NCI-H460 (cell line): ENCODE measurements at places on chromosomes 5 and 9.
A peak's percentile ranks its signal among the peaks of the same experiment; 100 is the strongest.

- DNase-seq, result no peak
These were observed 785.4 kb downstream of the NR2F1-AS1 start for GRCh38 chr5:92795633-92796032.

- peak; percentile 92 for DNase-seq
These were observed at the start of gene HINT1 for GRCh38 chr5:131165119-131165727. Gene HINT1, minus strand, starts transcription at chr5:131165256. Its CDS starts 51 bp downstream, at chr5:131165205.

GRCh38 chr9:99859243-99859980, 37.7 kb downstream of the NR4A3 start:
- DNase-seq, result no peak

GRCh38 chr9:126131066-126132010, 195.3 kb upstream of the MVB12B start:
- DNase-seq, result no peak

- DNase-seq, result no peak
These were observed 831 bp downstream of the INPP5E start for GRCh38 chr9:136438548-136439480.

DNA sequence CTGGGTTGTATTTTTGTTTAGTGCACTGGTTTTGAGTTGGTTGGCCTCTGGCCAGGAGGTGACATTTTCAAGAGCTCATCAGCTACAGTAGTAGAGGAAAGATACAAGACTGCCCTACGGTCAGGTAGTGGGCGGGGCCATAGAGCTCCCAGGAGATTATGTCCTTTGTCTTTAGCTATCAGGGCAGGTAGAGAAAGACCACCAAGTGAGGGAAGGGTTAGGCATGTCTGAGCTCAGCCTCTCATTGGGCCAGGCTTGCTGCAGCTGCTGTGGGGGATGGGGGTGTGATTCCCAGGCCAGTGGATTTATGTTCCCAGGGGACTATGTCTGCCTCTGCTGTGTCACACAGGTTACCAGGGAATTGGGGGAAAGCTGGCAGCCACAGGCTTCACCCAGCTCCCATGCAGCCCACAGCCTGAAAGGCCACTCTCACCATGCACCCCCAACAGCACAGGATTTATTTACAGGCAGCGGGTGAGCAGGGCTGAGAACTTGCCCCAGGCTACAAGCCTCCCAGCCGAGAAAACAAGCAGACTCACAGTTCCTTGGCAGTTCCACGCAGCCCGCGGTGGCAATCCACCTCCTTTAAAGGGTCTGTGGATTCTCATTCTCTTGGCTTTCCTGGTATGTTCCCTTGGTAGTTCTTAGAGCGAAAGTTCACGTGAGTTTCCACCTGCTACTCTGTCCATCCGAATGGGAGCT, 37.5 kb upstream of the BOD1 start:
- DNase-seq, result no peak

DNA sequence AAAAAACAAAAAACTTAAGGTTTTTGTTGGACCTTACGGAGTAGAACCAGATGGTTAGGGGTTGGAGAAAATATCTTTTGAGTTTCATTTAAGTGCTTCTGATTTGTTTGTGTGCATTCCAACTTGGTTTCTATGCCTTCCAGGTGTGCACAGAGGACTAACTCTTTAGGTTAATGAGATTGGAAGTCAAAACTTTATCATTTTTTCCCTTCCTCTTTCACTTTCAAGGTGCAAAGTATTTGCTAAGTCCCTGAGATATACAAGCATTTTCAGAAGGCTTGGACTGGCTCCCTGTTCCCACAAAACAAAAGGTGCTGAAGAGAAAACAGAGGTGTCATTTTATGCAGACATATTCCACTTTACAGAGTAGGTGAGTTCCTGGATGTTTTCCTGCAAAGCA, 30.3 kb upstream of the CER1 start:
- DNase-seq, result no peak

- no peak for DNase-seq
These were observed 302.5 kb downstream of the TENT4A start for GRCh38 chr5:7015586-7016256.

DNA sequence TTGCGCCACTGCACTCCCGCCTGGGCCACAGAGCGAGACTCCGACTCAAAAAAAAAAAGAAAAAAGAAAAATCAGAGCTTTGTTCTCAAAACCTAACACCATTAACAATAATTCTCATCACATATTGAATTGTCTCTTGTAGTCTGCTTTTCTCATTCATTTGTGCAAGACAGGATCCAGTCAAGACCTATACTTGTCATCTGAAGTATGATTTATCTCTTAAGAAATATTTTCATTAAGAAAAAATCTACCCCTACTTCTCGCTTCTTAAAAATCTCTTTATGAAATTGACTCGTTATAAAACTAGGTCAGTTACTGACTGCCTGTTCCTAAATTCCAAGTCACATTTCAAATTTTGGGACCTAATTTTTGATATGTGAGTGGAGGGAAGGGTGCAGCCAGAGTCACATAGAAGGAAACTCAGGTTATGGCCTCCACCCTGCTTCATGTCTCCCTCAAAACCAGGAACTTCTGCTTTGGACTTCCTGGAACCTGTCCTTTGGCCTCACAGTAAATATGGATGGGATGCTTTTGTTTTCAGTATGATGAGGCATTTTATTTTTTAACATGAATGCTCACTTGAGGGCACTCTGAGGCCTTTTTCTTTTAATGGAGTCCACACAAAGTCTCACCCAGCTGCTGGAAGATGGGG, 18.9 kb downstream of the ZNF169 start:
- DNase-seq, result no peak

DNA sequence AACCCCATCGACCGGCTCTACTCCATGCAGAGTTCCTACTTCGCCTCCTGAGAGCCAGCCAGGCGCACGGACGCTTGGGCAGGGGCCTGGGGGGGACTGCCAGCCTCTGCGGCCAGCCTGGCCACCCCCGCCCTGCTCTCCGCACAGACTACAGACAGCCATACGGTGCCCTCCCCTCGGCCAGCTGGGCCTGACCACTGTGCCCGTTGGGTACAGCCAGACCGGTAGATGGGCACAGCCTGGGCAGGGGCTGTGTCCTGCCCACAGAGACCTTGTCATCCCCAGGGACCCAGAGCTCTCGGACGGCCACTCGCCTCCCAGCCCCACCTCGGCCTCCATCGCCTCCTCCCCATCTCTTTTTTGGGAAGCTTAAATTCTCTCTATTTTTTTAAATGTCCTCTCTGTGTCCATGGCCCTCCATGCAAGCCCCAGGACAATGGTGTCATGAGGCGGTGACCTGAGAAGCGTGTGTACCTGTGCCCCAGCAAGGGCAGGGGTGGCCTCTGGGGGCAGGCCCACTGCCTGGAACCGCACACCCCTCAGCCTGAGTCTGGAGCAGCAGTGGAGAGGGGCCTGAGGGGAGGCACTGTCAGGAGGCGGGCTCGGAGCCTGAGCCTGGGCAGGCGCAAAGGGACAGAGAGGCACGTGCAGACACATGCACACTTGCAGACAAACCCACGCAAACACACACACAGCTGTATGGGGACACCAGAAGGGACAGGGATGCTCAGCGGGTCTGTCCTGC, 82.8 kb downstream of the LMX1B start:
- no peak for DNase-seq

DNA sequence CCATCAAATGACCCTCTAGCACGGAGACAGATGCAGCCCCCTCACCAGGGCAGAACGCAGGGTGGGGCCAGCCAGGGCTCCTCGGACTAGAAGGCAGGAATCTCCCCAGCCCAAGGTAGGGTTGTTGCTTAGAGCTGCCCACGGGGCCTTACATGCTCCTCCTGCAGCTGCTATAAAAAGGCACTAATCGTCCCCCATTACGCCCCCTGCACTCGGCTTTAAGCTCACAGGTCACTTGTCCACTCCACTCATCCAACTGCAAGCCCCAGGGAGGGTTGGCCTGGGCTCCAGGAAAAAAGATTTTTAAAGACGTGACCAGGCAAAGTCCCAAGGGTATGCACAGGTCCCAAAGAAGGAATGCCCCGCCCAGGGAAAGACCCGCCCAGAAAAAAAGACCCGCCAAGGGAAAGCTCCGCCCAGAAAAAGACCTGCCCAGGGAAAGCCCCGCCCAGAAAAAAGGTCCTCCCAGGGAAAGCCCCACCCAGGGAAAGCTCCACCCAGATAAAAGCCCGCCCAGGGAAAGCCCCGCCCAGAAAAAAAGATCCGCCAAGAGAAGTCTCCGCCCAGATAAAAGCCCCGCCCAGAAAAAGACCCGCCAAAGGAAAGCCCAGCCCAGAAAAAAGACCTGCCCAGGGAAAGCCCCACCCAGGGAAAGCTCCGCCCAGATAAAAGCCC, 11.1 kb downstream of the GRIN1 start:
- no peak for DNase-seq

DNA sequence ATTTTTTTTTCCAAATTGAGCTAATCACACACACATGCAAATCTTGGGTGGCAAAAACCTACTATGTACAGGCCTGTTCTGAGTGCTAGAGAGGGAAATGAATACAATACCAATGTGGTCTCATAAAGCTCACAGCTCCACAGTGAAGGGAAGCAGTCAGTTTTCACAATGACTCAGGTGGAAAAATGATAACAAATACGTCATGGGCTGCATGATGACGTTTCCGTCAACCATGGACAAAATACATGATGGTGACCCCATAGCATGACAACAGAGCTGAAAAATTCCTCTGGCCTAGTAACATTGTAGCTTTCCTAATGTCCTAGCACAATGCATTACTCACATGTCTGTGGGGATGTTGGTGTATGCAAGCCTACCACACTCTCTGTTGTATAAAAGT, 252.5 kb downstream of the TRIM32 start:
- DNase-seq, result peak; percentile 2

- DNase-seq, result no peak
These were observed 567.9 kb downstream of the TAF11L14 start for GRCh38 chr5:18202164-18202563.

DNA sequence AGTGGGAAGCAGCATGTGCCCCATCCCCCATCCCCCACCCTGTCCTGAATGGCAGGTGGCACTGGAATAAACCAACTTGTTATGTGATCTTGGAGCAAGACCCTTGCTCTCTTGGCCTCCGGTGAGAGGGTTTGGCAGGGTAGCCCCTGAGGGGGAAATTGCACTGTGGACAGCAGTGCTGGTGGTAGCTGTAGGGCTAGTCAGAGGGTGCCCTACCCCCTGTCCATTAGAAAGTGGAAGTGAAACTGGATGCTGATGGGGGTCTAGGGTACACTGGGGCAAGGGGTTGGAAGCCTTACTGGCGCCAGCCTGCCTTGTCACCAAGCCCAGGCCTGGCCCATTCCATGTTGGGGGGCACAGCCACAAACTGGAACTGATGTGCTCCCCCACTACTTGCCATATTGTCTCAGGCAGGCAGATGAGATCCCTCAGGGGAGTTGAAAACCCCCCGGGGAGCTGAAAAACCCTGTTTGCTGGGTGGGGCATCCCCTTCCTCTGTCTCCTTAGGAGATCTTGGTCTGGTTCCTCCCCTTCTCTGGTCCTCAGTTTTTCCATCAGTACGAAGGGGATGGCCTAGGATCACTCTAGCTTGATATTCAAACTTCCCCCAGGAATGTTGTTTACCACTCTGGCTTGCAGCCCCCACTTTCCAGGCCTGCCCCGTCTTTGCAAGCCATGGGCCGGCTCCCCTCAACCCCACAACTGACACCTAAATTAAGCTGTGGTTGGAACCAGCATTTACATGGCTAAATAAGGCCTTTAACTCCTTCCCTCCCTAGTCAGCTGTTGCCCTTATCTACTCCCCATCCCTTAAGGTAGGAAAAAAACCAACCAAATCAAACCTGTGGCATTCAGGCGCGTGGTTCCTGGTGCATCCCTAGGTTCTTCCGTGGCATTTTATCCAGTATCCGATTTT, 14.4 kb upstream of the SYNPO start:
- no peak for DNase-seq

DNA sequence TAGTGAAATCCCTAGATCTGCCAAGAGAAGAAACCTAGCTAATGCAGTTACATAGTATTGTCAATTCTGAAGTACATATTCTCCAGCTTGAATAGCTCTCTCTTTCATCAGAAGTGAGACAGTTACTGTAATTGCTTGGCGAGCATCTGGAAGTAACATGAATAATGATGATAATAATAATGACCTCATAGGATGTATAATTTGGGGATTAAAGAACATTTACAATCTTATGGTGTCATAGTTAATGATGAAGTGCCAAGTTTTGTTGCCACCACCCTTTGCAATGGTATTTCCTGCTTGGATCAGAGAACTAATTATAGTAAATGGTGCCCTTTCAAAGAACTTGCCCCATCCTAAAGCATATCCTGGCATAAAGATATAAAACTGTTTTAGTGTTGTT, 201.4 kb downstream of the ADAMTSL1 start:
- no peak for DNase-seq

GRCh38 chr9:86202338-86202882, 57.0 kb downstream of the C9orf153 start:
- peak; percentile 55 for DNase-seq

GRCh38 chr9:124390794-124391658, 24.2 kb downstream of the PSMB7 start:
- DNase-seq, result peak; percentile 60

DNA sequence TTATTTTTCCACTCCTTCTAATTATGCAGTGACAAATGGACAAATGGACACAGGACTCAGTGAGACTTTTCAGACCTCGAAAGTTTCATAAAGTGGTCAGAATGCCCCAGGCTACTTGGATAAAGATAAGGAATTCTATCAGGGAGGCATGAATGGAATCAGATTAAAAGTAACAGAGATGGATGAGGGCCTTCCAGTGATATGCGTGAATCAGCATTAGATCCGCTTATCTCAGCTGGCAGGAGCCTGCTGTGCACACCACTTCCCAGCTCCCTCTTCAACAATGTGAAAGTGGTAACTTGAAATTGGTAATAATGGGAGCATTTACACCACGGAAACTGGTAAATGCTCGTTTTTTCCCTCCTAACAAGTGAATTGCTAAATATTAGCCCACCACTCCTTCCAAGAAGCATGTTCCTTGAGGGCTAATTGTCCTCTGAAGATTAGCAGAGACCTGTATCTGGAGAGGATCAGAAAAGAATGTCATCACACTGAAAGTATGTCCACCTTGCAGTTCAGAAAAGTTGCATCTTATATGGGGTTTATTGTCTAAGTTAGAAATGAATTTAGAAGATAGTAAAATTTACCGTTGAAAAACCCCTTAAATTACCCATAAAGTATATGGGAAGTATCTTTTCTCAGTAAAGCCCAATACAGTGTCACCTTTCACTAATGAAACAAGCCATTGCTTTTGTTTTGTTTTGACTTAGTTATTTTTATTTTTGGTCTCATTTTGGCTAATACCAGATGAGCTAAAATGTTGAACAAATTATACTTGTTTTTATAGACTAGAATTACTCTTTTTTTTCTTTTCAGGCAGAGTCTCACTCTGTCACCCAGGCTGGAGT, 125.3 kb downstream of the DPYSL3 start:
- no peak for DNase-seq

DNA sequence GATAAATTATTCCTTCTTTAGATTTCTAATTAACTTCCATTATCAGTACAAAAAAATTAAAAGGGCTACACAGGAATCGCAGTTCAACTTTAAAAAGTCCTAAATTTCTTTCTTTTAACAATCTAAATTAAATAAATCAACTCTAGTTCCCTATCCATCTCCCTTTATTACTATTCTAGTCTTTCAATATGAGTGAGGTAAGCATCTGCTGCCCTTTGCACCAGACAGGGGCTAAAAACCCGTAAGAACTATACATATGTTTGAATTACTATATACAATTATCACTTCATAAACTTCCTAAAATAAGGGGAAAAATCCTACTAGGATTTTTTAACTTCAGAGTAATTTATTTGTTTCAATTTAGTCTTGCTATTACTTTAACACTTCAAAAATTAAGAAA, 145.6 kb downstream of the SSBP2 start:
- no peak for DNase-seq

- DNase-seq, result no peak
These were observed 38.3 kb upstream of the TRMT10B start for GRCh38 chr9:37715260-37715659.

GRCh38 chr5:109713453-109713852, 23.7 kb downstream of the MAN2A1 start:
- no peak for DNase-seq

GRCh38 chr5:3709068-3709716, 113.6 kb downstream of the IRX1 start:
- no peak for DNase-seq
